ENCODE measurements at places on chromosomes 7 and 10.

DNA sequence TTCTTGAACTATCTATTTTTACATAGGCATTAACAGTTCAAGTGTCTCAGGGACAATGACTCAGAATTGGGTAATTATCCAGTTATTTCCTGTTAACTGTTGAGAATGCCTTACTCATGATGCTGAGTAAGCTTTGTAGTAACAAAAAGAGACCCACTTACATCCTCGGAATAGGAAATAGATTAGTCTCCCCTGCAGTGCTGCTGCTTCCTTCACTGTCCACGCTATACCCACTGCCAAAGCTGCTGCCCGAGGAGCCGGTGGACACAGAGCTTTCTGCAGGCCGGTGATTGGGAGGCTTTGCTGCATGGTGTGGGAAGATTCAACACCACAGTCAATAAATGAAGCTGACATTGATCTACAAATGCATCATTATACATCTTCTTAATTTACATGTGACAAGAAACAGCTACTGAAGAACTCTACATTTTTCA lies 357.1 kb downstream of the PCLO start:
- peak; percentile 79 for DNase-seq

GRCh38 chr7:51847461-51848134 lies 531.0 kb upstream of the COBL start:
- no peak for DNase-seq

DNA sequence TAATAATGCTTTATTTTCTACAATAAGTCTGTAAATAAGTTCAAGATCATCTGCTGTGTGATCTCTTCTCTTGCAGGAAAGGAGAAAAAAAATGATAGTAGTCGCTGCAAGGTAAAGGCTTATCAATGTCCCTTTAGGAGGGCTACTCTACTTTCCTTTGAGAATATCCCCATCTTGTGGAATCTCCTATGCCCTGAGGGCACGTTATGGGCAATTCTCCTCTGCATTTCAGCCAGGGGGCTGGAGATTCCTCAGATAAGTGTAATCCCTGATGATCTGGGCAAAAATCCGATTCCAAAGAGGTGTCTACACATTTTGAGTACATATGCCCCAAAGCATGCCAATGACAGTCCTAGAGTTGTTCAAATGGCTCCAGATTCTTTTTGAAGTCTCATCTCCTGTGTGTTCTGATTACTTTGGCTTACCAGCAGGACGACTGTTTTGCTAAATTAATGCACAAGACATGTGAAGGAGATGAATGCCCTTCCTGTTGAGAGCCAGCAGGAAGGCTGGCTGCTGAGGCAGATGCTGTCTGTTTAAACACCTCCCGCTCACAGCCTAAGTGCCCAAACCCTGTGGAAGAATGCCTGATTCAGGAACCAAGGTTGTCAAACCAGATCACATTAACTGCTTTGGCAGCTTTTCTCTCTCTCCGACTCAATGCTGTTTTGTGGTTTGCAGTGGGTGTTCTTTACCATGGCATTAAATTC lies 171.2 kb upstream of the COL1A2 start:
- peak; percentile 30 for DNase-seq

- DNase-seq: no peak
These were observed 7.4 kb upstream of the LRRC18 start for GRCh38 chr10:48946891-48947500.

DNA sequence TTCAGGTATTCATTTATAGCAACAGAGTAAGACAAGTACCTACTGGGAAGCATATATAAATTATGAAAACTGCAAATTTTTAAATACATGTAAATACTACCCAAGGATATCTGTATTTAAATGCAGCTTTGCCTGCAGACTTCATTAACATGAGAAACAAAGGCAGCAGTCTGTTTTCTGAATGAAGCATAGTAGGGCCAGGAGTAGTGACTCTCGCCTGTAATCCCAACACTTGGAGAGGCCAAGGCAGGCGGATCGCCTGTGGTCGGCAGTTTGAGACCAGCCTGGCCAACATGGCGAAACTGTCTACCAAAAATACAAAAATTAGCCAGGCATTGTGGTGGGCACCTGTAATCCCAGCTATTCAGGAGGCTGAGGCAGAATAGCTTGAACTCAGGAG lies 42.5 kb upstream of the PHF14 start:
- DNase-seq: no peak

GRCh38 chr10:12783293-12783692 lies 218.2 kb downstream of the CCDC3 start:
- no peak for DNase-seq

GRCh38 chr10:87973635-87974034 lies 110.2 kb downstream of the PTEN start:
- no peak for DNase-seq

DNA sequence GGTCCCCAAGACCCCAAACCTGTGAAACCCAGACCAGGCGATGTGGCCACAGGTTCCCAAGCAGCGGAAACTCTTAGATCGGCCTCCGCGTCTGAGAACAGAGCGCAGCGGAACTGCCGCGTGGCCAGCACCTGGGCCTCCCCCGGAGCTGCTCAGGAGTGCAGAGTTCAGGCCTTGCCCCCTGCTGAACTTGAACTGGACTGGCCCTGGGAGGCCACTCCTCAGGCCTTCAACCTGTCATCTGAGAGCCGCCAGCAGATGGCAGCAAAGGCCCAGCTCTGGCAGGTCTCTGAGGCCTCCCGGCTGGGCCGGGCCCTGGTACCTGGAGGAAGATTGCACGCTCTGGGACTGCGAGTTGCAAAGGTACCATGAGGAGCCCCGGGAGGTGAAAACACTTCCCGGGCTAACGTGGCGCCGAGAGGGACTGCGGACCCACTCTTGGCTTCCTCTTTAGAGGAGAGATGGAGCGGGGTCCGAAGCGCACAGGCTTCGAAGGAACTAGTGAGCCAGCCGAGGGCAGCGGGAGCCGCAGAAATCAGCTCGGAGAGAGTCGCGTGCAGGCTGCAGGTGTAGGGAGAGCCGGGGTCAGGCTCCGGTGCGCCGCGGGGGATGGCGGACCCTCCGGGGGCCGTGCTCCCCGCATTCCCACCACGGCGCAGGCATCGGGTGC lies 89.2 kb downstream of the PAXIP1 start:
- DNase-seq: peak; percentile 4

DNA sequence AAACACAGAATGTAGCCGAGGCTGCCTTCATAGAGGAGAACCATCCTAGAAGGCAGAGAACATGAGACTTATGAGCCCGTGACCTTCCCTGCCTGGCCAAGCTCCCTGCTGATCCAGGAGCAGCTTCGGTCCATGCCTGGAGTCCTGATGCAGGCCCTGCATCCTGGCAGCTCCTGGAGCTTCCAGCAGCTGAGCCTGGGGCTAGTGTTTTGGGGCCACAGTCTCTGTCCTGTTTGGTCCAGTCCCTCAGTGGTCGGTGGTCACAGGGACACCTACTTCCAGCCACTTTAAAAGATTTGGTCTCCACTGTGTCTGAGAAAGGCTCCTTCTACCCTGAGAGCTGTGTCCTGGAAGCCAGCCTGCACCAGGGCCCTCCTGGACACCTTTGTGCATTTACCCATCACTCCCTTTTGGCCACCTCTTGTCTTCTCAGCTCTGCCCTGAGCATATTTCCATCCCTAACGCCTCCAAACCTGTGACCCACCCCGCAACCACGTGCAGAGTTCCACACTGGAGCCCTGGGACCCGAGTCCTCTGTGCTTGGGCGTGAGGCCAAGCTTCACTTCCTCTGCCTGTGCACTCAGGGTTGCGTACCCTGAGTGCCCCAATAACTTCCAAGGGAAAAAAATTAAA lies 315.2 kb upstream of the ZNF32 start:
- no peak for DNase-seq

DNA sequence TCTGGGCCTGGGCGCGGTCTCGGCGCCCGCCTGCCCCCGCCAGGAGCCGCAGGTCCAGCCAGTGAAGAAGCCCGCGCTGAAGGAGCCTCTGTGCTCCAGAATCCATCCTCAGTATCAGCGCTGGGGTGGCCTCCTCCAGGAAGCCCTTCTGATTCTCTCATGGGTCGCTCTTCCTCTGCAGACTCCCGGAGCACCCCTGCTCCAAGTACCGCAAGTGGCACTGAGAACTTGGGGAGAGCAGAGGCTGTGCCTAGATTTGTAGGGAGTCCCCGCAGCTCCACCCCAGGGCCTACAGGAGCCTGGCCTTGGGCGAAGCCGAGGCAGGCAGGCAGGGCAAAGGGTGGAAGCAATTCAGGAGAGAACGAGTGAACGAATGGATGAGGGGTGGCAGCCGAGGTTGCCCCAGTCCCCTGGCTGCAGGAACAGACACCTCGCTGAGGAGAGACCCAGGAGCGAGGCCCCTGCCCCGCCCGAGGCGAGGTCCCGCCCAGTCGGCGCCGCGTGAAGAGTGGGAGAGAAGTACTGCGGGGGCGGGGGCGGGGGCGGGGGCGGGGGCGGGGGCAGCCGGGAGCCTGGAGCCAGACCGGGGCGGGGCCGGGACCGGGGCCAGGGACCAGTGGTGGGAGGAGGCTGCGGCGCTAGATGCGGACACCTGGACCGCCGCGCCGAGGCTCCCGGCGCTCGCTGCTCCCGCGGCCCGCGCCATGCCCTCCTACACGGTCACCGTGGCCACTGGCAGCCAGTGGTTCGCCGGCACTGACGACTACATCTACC lies at the start of gene ALOX5:
ALOX5 (plus strand) TSS at position 641 of the 774 bp plus-strand sequence; CDS start at position 705, 64 bp downstream.
- DNase-seq: no peak

GRCh38 chr7:42395607-42396006 lies 158.6 kb upstream of the GLI3 start:
- DNase-seq: no peak

- no peak for DNase-seq
These were observed 47.4 kb downstream of the CH25H start for GRCh38 chr10:89159761-89160160.

- no peak for DNase-seq
These were observed 33.1 kb downstream of the NUDT1 start for GRCh38 chr7:2275101-2275500.

DNA sequence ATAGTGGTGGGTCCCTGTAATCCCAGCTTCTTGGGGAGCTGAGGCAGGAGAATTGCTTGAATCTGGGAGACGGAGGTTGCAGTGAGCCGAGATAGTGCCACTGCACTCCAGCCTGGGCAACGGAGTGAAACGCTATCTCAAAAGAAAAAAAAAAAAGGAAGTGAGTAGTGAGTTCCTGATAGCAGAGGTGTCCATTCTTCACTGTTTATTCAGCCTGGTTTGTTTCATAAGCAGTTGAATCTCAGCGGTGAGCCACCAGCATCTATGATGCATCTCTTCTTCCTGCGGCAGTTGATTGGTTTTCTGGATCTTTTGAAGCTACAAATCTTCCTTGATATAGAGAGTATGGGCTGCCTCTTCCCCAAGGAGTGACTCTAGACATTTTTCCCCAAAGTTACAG lies 316.1 kb upstream of the MTPN start:
- no peak for DNase-seq

DNA sequence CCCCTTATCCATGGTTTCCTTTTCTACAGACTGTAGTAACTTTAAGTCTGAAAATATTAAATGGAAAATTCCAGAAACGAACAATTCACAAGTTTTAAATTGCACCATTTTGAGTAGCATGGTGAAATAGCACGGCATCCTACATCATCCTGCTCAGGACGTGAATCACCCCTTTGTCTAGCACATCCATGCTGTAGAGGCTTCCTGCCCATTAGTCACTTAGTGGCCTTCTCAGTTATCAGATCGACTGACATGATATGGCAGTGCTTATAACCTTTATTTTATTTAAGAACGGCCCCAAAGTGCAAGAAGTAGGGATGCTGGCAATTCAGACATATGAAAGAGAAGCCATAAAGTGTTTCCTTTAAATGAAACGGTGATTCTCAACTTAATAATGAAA lies 82.7 kb downstream of the CPXM2 start:
- peak; percentile 76 for DNase-seq

- DNase-seq: no peak
These were observed 81.7 kb upstream of the NFE2L3 start for GRCh38 chr7:26070290-26070689.

GRCh38 chr10:73991884-73992245 lies 6.1 kb upstream of the VCL start:
- no peak for DNase-seq

DNA sequence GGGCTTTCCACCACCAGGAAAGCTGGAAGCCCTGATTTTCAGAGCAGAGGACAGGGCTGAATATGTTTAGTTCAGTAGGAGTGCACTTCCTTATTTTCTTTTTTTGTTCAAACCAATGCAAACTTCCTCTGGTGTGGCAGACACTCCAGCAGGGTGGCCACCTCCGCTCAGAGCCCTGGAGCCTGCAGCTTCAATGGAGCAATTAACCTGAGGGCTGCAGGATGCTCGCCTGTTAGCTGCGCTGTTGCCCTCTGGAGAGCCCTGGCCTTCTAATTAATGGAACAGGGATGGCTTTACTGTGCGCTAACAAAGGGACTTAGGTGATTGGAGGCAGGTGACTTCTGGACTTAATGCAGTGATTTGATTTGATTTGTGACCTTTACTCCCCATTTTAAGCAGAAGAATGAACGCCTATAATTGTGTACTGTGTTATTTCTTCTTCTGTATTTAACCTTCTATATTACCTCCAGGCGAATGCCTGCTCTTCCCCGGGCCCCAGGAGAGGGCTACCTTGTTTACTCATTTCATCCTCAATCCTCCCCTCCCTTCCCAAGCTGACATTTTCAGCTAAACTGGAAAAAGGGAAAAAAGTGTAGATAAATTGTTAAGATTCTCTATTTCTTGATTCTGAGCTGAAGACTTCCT lies 123.0 kb upstream of the CTBP2 start:
- no peak for DNase-seq

DNA sequence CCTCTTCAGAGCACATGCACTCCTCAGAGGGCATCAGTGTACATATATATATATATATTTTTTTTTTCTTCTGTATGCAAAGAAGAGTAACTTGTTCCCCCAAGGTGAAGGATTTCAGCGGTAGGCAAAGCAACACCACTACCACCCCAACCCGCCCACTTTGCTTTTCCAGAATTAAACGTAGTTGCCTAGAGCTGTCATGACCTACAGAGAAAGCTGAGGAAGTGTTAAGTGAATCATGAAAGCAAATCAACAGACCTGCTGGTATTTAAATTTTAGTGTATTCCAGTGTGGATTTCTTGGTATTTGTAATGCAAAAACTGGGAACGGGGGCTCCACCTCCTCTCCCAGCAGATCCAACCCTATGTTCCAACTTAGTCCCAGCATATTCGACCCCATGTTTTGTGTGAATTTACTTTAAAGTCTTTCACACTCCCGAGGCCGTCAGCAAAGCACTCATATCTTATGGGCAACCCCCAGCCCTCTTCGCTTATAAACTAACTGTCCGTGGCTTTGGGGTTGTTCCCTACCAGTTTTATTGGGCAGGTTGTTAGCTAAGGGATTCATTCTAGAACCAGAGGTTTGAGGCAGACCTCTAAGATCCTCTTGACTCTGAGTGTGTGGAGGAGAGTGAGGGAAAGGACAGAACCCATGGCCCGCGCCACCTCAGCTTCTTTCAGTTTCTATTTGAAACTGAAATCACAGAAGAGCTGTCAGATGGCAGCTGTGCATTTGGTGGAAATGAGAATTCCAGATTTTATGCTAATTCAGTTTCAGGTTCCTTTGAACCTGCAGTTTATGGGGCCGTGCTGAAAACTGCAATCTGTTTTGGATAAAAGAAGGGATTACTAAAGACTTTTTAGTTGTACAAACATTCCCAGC lies 450.2 kb upstream of the GALNT17 start:
- no peak for DNase-seq

- no peak for DNase-seq
These were observed 5.3 kb upstream of the TMEM139 start for GRCh38 chr7:143279186-143280098.

GRCh38 chr10:112650588-112651030 lies 203.6 kb downstream of the VTI1A start:
- DNase-seq: peak; percentile 30

- DNase-seq: no peak
These were observed 112.5 kb upstream of the GHITM start for GRCh38 chr10:84026821-84027257.

All from HS-5 (cell line).